Hematopoietic multipotent progenitor cell (in vitro differentiated cells): ENCODE measurements at places on chromosomes 4 and X.

- DNase-seq: no peak
Observed at GRCh38 chr4:174394915-174395314, 111.2 kb downstream of the CEP44 start.

- no peak for DNase-seq
Observed at GRCh38 chrX:53251307-53251706, 26.3 kb upstream of the KDM5C start.

GRCh38 chr4:26267087-26267486, 53.7 kb upstream of the RBPJ start:
- DNase-seq: no peak

GRCh38 chr4:87934973-87935372, 40.5 kb upstream of the SPP1 start:
- DNase-seq: no peak

DNA sequence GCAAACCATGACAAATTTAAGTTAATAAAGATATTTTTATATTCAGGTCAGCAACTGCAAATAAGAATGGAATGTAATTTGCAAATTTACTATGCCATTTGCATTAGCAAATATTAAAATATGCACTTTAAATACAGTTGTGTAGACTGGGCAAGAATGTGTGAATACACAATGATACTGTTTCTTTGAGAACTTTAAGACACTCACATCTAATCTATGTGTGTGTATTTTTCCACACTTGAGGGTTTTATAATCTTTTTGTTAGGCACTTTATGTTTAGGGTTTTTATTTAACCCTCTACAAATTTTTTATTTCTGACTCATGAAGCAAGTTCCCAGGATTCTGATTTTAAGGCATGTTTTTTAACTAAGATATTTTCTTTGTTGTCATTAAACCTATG, 23.9 kb upstream of the NDNF start:
- DNase-seq: no peak

GRCh38 chr4:158484173-158484885, 37.4 kb upstream of the RXFP1 start:
- no peak for DNase-seq

DNA sequence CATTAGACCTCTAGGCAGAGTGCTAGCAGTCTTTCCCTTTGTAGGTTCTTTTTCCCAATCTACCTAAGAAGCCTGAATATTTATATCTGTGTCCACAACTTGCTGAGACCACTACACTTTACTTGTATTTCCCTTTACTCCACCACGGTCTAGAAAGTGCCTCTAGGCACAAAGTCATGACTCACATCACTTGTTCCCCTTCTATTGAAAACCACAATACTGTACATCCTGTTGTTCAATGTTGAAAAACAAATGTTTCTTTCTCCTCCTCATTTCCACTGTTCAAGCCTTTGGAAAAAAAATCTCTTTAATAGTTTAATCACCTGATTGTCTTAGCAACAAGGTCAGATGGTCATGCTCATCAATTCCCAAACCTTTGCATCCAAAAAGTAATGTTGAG, 326.7 kb downstream of the GUCY2F start:
- no peak for DNase-seq

GRCh38 chr4:76984127-76984526, 34.6 kb downstream of the SEPTIN11 start:
- DNase-seq: peak; percentile 59

- DNase-seq: peak; percentile 58
Observed at GRCh38 chrX:40096395-40097091, 1.2 kb downstream of the BCOR start.
